ENCODE measurements at places on chromosomes 13 and 19. TPM values are rescaled to one million over a fixed set of nuclear protein-coding genes. Genes with fewer than 3 reads are reported as not detected.

DNA sequence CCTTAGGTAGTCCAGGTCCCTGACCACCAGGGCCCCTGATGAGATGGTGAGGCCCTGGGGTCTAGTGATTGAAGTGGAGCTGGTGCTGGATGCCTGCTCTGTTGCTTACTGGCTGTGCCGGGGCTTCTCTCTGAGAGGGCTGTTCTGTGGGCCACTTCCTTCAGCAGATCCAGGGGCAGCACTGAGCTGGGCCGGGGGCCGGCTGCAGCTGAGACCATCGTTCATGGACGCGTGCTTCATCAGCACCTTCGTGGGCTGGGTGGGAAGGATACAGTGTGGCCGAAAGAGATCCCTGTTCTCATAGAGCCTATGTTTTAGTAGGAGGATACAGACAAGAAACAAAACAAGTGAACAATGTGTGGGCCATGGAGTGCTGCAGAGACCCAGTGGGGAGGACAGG is 33.2 kb upstream of the TEX29 start:
- H3K4me3 ChIP-seq: no peak overlapping the region
- no peaks in the 10 kb centered on the region for H3K36me3 ChIP-seq
- peaks cover 3% of the 10 kb centered on the region for H3K4me1 ChIP-seq
- H3K27ac ChIP-seq: no peak overlapping the region
- H3K27me3 ChIP-seq: no peaks in the 10 kb centered on the region

GRCh38 chr13:52395704-52396103 is 10.3 kb downstream of the THSD1 start:
- H3K4me1 ChIP-seq: no peaks in the 10 kb centered on the region
- H3K36me3 ChIP-seq: no peaks in the 10 kb centered on the region
- H3K27ac ChIP-seq: no peak overlapping the region
- H3K27me3 ChIP-seq: no peaks in the 10 kb centered on the region

The TYROBP gene
- 31.4 TPM for total RNA-seq

DNA sequence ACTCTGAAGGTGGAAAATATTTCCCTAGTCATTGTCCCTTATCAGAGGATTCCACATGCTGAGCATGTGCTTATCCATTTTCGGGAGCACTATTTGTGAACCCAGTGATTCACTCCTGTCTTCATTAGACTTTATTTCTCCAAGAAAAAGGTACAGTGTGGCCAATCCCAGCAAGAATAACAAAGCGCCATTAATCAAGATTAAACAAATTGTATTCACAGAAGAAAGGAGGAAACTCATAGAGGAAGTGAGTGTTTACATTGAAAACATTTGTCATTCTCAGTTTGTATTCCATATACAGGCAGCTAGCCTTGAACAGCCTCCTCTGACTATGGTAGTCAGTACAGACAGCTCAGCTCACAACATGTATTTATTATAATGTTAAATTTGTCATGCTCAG is 1669.9 kb upstream of the SPRY2 start:
- H3K4me3 ChIP-seq: no peak overlapping the region
- DNase-seq: no peak
- H3K27me3 ChIP-seq: no peaks in the 10 kb centered on the region
- no peaks in the 10 kb centered on the region for H3K36me3 ChIP-seq
- H3K27ac ChIP-seq: no peak overlapping the region
- H3K4me1 ChIP-seq: no peaks in the 10 kb centered on the region

GRCh38 chr13:80239116-80239515 is 101.8 kb downstream of the SPRY2 start:
- H3K4me3 ChIP-seq: no peak overlapping the region
- no peak for DNase-seq
- H3K4me1 ChIP-seq: no peaks in the 10 kb centered on the region
- H3K27ac ChIP-seq: no peak overlapping the region
